ENCODE measurements at places on chromosomes 6 and 20.

DNA sequence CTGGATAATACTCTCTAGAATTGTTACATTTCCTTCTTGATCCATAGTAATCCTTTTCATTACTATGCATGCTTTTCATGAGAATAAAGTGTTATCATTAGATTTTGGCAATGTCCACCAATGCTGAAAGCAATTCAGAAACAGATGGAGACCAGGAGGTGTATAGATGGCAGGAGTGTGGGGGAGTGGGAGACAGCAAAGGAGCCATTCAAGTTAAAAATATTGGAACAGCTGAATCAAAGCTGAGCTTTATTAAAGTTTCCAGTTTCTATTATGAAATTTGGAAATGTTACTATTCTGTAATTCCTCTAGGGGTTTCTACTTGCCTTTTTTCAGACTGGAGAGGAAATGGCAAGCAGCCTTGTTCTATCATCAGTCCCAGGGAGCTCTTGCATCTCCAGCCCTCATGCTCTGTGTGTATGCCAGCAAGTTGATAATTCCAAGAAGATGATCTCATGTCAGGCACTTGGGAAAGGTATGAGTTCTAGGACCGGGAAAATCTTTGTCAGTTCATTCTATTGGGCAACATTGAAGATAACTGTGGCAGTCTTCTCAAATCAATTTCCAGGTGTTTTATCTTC lies 228.0 kb downstream of the CD109 start:
- no peak for DNase-seq

DNA sequence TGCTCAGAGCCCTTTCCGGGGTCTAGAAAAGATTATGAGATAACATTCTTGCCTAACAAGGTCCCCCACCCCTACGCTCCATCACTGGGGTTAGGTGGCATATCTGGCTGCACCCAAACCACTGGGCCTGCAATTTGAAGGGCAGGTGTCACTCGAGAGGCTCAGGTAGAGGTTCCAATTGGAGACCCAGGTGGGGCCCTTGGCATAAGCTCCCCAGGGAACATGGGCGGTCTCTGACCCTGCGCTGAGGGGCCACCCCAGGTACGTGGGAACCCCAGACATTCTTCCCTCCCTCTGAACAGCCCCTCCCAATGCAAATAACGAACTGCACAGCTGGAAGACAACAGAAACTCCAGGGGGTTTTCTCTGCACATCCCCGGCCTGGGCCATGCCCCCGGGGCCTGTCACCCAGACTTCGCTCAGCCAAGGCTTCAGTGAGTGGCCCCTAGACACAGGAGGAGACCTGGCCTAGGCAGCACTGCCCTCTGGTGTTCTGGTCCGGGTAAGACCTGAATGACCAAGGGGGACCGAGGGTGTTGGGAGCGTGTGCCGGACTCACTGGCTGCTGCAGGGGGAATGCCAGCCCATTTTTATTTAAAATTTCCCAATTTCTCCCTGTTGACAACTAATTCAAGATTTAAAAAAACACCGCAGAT lies 47.5 kb downstream of the DSTN start:
- peak; percentile 53 for DNase-seq

DNA sequence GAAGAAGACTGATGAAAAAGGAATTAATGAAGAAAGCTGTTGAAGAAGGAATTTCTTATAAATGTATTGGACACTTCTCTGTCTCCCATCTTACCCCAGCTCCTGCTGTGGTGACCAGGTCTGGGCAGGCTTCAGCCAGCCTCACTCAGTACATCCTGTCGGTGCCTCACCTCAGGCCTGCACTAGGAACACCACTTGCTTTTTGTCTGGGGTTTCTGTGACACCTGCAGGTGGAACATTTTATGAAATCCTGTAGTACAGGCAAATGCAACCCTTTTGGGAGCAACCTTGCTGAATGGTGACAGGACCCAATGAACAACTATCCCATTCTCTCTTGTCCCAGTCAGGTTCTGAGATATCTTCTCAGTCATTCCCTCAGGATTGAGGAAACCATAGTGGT lies 129.7 kb downstream of the PRDM13 start:
- DNase-seq, result no peak

GRCh38 chr20:19288636-19289035 lies 76.2 kb downstream of the SLC24A3 start:
- no peak for DNase-seq

DNA sequence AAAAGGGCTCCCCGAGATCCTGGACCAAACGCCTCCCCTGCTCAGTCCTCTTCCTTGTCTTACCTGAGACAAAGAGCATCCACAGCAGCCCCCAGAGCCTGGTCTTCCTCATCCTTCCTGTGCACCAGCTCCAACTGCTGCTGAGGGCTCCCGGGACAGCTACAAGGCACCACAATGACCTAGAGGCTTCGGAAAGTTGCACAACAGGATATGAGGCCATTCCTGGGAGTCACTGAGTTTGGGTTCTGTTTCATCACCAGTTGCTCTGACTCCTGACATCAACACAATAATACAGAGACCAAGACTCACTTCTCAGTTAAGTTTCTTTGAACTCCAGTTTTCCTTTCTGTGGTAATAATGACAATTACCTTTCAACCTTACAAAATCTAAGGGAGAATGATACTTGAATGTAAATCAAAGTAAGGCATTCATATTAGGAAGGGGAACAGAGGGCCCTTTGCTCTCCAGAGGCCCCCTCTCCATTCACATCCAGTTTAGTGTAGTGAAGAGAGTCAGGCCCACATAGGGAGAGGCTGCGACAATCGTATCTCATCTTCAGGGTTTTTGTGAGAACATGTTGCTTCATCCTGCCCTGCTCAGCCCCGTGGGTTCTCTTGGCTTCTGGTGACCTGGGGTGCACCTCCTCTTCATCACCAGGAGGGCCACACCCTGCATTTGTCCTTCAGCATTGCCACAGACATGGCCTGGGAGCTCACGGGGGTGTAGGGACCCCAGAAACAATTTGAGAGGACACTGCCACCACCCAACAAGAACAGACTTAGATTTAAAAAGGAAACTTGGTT lies at the start of gene TREM1:
TSS of gene TREM1 (minus strand) at position 139 of the 803 bp plus-strand sequence. CDS start at position 112, 27 bp downstream.
- DNase-seq, result peak; percentile 80

- peak; percentile 24 for DNase-seq
Observed at GRCh38 chr6:139371421-139372203, 2.8 kb downstream of the CITED2 start.

- peak; percentile 5 for DNase-seq
Observed at GRCh38 chr20:18904624-18905023, 91.0 kb downstream of the SCP2D1 start.

DNA sequence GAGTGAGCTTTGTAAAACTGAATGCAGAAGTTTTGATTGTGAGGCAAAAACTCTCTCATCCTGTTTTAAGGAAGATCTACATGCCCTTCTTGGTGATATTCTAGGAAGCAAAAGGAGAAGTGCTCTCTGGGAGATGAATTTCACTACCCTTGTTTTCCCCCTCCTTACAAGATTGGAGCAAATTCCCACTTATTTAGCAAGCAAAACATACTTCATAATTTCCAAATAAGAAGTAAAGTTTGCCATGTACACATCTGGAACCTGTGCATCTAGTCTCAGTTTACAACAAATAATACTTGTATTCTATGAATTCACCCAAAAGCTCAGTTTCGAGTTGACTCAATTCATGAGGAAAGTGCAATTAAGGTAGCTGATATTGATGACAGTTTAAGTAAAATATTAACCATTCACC lies 27.6 kb upstream of the IFNGR1 start:
- DNase-seq, result no peak

- DNase-seq, result peak; percentile 1
Observed at GRCh38 chr6:133804265-133804664, 84.6 kb upstream of the TCF21 start.

- no peak for DNase-seq
Observed at GRCh38 chr20:37357481-37358365, 11.8 kb downstream of the SRC start.

DNA sequence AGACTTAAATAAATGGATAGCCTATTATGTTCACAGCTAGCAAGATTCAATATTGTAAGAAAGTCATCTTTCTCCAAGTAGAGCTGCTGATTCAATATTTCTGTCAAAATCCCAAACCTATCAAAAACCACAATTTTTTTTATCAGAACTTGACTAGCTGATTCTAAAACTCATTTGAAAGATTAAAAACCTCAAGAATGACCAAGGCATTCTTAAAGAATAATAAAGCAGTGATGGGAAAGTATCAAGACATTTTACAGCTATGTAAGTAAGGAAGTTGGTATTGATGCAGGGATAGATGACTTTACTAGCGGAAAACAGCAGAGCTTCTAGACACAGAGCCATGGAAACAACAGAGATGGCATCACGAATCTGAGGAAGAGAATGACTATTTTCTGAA lies 64.7 kb downstream of the SAMD3 start:
- DNase-seq, result no peak

DNA sequence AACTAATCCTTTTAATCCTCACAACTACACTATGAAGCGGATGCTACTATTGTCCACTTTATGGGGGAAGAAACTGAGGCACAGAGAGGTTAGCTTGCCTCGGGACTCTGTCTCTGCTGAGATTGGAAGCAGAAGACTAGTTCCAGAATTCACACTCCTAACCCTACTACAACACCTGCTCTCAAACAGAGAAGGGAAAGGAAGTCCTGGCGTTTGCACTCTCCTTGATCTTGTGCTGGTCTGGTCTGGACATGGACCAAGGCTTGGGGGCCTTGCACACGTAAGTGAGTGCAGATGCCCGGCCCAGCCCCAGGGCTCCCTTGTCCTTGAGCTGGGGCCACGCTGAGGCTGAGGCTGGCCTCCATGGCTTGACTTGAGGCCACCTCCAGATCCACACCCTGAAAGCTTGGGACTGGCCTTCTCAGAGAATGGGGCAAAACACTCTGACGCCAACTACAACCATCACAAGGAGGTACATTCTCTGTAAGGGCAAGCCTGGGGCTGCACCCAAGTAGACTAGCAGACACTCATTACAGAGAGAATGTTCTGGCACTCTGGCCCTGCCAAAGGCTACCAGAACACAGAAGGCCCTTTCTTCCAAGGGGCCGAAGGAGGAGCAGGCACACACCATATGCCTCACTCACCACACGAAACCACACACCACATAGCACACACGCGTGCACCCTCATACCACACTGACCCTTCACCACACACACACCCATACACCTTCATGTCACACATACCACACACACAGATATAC lies 33.3 kb upstream of the EZR start:
- DNase-seq, result no peak

DNA sequence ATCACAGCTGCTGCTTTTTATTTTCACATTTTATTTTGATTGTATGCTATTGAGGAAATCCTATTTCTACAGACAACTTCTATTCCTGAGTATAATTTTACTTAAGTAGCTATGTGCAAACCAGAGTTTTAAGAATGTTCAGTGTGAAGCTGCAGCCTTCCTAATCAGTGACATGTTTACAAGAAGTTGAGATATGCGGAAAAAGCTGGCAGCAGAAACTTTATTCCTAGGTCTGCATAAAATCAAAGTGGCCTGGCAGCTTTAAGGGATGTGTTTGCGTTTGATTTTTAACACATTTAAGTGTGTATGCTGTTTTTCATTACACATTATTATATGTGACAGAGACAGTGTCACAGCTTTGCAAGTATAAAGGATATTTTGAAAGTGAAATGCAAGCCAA lies 26.3 kb downstream of the MAPK14 start:
- no peak for DNase-seq

GRCh38 chr20:50848341-50848808 lies 53.5 kb downstream of the BCAS4 start:
- DNase-seq, result no peak

DNA sequence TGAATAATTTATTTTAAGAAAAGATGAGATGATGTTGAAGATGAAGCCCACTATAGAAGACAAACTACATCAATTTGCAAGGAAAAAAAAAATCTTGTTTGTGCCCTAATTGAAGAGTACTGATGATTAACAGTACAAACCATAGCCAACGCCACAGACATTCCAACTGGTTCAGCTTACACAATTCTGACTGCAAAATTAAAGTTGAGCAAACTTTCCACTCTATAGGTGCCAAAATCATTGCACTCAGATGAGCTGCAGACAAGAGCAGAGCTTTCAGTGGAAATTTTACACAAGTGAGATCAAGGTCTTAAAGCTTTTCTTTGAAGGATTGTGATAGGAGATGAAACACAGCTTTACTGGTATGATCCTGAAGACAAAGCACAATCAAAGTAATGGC lies 85.3 kb downstream of the OGFRL1 start:
- no peak for DNase-seq

GRCh38 chr6:155265843-155266535 lies 2.2 kb downstream of the CLDN20 start:
- peak; percentile 38 for DNase-seq

DNA sequence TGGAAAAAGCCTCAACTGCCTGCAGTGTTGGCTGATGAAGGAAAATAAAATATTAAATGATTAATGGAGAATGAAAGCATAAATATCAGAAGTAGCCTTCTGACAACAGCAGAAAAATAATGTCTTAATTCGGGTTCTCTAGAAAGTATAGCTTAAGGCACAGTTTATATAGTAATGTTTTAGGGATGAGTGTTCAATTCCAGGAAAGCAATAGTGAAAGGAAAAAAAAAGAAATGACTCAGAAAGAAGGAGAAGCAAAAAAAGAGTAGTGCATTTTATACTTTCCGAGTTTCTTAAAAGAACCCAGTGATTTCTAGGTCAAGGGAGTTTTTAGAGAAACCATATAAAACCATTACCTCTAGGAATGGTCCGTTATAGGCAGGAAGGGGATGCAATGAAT lies 137.3 kb downstream of the HTR1B start:
- DNase-seq, result peak; percentile 58

DNA sequence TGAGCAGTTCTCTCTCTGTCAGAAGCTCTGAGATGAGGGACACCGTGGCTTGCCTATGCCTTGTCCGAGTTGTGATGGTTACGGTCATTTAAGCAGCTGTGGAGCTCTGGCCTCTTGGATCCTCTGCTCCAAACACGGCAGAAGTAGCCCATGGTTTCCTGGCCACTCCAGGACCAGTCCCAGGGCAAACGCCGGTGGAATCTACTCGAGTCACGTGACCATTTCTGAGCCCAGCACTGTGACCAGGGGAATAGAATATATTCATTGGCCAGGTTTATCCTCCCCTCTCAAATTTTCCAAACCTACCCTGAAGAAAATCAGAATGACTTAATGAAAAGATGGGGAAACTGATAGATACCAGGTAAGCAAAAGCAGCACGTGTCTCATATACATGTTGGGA lies 152.8 kb downstream of the TTLL2 start:
- DNase-seq, result no peak

DNA sequence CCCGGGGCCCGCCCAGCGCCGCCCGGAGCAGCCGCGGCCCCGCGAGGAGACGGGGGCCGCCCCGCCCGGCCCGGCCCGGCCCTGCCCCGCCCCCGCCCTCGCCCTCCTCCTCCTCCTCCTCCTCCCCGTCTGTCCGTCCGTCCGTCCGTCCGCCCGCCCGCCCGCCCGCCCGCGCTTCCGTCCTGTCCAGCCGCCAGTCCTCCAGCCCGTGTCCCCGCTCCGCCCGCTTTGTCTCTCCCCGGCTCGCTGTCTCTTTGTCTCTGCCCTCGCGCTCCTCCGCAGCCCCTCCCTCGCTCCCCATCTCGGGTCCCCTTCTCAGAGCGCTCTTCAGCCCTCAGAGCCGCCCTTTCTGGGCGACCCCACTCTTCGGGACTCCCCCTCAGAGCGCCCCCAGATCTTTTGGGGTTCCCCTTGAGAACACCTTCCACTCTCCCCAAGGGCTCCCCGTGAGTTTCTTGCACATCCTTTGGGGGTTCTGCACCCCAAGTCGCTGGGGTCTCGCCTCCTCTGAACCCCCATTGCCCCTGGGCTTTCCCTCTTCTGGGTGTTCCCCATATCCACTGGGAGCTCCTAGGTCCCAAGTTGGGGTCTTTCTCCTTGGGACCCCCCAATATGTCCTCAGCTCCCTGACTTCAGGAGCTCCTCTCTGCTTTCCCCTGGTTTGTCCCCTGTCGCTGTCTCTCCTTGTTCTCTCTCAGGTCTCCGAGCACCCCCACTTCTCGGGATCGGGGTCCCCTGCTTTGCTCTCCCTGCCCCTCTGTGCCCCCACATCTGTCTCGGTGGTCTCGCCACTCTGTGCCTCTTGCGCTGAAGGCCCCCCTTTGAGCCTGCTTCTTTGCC lies 79.5 kb upstream of the MYL9 start:
- DNase-seq, result peak; percentile 74

Measured in ELR (cell line).